ENCODE measurements at places on chromosomes 16 and 17.

GRCh38 chr16:21644674-21645073, 7.7 kb downstream of the IGSF6 start:
- no peak for DNase-seq

GRCh38 chr16:62909597-62909996, 873.4 kb upstream of the CDH8 start:
- DNase-seq, result no peak

- DNase-seq, result no peak
These were observed 170.2 kb downstream of the CEP112 start for GRCh38 chr17:66021757-66022156.

DNA sequence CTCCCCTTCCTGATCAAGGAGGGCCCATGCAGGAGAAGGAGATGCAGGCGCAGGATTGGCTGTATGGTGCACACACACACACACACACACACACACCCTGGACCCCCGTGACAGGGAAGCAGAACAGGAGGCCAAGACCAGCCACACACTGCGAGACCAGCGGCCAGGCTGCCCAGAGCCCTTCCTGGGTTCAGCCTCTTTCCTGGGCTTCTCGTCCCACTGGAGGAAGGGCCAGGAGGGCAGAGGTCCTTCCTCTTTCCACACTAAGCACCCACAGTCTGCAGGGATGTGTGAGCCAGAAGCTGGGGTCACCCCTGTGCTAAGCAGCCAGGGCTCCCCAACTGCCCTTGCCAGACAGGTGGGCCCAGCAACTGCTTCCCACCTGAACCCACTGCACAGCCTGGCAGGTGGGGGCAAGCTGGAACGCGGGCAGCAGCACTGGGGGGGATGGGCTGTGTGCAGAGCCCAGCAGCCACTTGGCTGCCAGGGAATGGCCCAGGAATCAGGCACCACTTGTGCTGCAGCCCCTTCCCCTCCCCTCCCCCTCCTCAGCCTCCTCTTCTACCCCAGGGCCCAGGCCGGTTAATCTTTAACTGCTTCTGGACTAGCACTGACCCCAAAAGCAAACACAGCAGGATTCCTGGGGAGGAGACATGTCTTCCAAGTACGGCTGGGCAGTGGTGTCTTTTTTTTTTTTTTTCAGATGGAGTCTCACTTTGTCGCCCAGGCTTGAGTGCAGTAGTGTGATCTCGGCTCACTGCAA, 44.6 kb upstream of the SLC38A10 start:
- DNase-seq, result no peak

- DNase-seq, result no peak
These were observed 172.9 kb downstream of the FTO start for GRCh38 chr16:53876811-53877210.

DNA sequence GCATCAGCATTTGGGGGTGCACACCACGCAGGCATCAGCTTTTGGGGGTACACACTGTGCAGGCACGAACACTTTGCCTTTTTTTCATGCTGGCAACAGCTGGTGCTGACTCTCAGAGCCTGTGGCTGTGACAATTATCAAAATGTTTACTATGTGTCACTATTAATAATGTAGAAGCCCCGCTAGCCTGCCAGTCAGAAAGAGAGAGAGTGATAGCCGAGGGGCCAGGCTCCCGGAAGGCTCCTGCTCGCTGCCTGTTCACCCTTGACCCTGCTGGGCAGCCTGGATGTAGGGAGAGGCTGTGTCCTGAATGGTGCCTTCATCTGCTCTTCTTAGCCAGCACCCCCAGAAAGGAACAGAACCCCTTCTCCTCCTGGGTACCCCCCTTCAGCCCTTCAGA, 61.9 kb downstream of the SDK2 start:
- no peak for DNase-seq
